Suprapubic skin (tissue), 4 donors: ENCODE measurements at places on chromosomes 11 and 22. TPM values are rescaled to one million over a fixed set of nuclear protein-coding genes. Genes with fewer than 3 reads are reported as not detected.

Gene MAML2
- 44.4 TPM for total RNA-seq

Gene PGA5
- not detected for total RNA-seq

Gene RAB38
- total RNA-seq, result 27.8 TPM

- DNase-seq, result no peak
Observed at GRCh38 chr11:95095858-95096587, 6.4 kb downstream of the ENDOD1 start.

GRCh38 chr11:22389526-22390282 lies 51.5 kb downstream of the SLC17A6 start:
- DNase-seq, result no peak

GRCh38 chr22:25357132-25357455 lies 137.7 kb downstream of the CRYBB2 start:
- peak; percentile 50 for DNase-seq

DNA sequence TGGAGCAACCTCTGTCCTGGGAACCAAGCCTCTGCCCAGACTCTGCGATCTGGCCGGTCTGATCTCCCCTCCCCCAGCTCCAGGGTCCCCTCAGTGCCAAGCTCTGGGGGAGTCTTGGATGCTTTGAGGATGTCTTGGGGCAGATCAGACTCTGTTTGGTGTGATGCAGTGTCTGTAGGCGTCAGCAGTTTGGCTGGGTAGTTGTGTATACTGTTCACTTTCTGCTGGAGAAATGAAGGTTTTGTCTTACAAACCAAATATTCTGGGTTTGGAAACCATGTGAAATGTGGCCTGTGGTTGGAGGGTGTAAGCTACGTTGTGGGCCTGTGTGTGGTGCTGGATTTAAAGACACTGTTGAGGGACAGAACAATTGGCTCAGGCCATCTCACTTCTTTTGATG lies 4.6 kb downstream of the INSC start:
- DNase-seq, result no peak

GRCh38 chr11:106473089-106473722 lies 395.7 kb downstream of the AASDHPPT start:
- DNase-seq, result no peak

DNA sequence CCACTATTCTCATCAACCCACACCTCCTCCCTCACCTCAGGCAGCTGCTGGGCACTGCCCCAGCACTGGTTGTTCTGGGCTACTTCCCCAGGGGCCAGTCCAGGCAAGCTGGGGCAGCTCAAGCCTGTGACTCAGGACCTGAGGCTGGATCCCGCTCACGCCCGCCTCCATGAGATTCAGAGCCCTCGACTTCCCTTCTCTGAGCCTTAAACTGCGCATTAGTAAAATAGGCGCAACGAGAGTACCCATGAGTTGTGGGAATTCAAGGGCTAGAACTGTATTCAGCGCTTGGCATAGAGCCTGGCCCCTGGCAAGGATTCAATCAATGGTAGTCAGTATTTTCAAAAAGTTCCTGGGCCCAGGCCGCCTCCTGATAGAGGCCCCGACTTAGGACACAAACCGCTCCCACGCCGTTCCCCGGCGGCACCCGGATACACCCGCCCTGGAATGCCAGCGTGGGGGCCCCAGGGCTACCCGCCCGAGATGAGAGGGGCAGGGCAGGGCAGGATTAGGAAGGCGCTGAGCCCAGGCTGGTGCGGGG lies 723 bp upstream of the CD82 start:
- peak; percentile 92 for DNase-seq

DNA sequence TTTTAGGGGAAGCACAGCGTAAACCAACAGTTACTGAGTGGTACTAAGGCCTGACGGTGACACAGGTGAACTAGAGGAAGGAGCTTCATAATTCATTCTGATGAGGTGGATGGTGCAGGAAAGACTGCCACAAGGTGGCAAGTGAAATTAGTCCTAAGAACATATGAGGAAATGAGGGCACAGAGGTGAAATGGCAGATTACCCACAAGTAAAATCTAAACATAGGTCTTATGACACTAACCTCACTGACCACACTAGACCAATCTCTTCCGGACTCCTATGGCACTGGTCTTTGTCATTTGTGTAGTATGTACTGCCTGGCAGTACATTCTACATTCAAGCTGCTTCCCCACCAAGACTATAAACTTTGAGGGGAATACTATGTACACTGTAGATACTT lies 20.2 kb downstream of the GAB2 start:
- no peak for DNase-seq

DNA sequence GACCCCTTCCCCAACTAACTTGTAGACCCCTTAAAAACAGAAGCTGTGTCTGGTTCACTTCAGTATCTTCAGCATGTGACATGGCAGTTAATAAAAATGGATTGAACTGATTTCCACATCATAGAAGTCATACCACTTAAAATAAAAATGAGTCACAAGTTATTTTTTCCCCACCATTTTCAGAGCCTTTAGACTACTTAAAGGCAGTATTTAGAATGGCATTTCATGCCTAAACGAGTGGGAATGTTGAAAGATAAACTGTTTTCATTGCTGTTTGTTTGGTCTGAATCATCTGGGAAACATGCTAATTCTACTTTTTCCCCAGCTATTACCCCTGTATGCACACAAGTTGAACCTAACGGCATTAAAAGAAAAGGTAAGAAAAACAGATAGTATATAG lies 324.0 kb downstream of the RAB38 start:
- no peak for DNase-seq

DNA sequence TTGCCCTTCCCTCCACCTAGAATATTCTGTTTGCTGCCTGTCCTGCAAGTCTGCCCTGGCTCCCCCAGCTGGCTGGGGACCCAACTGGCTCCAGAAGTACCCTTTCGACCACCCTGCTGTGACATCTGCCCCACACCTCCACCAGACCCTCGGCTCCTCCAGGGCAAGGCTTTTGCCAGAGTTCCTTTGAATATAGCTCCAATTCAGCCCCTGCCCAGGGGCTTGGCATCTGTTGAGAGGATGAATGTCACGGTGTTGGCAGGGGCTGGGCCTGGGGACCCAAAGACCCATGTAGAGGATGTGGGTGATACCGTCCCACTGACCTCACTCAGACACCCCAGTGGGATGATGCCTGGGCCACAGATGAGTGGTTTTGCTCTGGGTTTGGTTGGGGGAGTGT lies 4.0 kb downstream of the NLRP6 start:
- no peak for DNase-seq

GRCh38 chr11:116788975-116789374 lies 1.2 kb upstream of the ZPR1 start:
- no peak for DNase-seq

DNA sequence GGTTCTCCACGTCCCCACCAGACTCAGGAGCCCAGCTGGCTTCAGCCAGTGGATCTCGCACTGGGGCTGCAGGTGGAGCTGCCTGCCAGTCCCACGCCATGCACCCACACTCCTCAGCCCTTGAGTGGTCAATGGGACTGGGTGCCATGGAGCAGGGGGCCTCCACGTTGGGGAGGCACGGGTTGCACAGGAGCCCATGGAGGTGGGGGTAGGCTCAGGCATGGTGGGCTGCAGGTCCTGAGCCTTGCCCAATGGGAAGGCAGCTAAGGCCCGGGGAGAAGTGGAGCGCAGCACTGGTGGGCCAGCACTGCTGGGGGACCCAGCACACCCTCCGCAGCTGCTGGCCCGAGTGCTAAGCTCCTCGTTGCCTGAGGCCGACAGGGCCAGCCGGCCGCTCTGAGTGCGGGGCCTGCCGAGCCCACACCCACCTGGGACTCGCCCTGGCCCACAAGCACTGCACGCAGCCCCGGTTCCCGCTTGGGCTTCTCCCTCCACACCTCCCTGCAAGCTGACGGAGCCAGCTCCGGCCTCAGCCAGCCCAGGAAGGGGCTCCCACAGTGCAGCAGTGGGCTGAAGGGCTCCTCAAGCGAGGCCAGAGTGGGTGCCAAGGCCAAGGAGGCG lies 258.5 kb upstream of the PDGFD start:
- DNase-seq, result no peak

DNA sequence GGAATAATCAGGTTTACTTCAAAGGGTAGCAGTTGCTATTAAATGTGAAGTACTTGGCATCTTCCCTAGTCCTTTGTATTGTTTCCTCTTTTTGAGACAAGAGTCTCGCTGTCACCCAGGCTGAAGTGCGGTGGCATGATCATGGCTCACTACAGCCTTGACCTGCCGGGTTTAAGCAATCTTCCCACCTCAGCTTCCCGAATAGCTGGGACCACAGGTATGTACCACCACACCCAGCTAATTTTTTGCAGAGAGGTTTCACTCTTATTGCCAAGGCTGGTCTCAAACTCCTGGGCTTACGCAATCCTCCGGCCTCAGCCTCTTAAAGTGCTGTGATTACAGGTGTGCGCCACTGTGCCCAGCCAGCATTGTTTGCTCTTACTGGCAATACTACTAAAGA lies 36.2 kb upstream of the RAPSN start:
- DNase-seq, result no peak

DNA sequence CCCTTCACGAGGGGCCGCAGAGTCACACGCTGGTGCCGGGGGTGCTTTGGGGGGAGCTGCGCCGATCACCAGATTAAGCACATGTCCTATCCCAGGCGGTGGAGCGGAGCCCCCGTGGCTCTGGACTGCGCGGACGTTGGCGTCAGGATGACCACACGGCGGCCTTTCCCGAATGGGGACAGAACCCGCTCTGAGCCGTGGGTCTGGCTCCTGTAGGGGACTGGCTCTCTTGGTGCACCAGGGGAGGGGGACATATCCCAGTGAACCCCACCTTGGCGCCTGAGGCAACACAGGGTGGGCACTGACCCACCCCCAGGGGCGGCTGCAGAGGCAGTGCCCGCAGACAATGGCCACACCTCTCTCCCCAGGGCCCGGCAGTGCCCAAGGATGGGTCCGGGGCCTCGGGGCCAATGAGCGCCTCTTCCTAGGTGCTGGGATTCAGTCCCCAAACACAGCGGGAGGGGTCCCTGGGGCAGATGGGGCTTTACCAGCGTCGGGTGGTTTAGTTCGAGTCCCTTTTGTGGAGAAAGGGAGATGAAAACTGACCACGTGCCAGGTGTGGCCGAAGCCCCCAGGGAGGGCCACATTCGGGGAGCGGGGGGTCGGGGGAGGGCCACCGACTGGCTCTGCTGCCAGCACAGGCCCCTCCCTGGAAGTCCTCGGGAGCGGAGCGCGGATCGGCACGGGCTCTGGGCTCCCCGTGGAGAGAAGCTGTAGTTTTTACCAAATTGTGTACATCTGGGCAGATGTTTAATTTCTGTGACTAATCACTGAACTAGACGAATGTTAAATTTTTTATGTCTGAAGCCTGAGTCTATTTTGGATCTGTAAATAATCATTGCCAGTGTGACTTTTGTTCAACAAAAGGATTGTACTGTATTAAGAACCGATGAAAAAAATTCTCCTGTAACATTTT lies 58.9 kb downstream of the GRAMD4 start:
- DNase-seq, result no peak

GRCh38 chr22:30665786-30666185 lies 1.9 kb downstream of the DUSP18 start:
- no peak for DNase-seq

DNA sequence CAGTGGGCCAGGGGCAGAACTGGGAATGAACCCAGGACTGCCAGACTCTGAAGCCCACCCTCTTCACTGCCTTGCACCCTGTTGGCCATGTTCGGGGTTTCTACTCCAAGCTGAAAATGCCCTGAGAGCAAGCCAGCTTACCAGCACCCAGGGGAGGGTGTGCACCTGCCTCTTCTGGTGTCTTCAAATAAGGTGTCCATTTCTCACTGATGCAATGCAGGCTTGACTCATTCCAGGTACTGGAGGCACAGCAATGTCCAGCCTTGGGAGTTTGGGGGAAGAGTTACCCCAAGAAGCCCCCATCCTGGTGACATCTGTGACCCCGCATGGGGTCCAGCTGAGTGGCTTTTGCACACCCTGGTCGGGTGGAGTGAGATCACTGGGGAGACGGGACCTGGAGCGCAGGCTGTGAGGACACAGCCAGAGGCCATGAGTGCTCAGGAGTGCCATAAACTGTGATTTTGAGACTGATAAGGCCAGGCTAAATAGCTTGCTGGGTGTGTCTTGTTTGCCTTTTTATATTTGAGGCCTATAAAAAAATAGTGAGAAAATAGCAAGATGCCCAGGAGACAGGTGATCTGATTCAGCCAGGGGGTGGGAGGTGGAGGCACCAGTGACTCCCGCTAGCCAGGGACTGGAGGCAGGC lies 4.6 kb upstream of the CERK start:
- no peak for DNase-seq

DNA sequence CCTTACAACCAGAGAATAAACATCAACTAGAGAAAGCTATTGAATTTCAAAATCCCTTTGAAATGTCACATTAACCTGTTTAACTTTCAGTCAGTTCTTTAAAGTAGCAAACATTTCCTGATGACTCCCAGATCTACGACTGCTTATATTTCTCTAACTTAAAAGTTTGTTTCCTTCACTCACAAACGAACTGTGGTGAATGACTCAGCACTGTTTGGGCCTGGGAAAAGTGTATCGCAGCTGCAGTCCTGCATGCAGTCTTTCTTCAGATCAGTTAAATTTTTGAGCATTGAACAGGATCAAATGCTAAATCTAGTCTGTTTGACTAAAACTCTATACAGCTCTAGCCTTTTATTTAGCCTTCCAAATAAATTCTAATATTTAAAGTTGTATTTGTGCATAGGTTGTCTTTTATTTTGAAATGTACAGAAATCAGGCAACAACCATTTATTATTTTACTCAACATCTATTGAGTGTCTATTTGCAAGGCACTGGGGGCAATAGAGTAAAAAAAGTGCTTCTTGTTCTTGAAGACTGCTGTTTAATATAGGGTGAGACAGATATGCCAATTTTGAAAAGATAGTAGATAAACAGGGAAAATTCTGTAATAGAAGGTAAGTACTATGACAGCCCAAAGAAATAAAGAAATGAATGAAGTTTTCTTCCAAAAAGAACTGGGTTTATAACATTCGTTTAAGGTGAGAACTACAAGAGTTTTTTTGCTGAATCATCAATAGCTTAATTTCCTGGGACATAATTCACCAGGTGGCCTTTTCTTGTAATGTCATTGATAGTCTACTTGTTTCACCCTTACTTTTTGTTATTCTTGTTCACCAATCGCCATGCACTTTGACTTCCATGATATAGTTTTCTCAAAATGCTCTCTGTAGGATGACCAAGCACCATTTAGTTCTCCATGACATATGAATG lies 235.4 kb downstream of the METTL15 start:
- no peak for DNase-seq

GRCh38 chr11:75004215-75004614 lies 15.5 kb downstream of the NEU3 start:
- no peak for DNase-seq

DNA sequence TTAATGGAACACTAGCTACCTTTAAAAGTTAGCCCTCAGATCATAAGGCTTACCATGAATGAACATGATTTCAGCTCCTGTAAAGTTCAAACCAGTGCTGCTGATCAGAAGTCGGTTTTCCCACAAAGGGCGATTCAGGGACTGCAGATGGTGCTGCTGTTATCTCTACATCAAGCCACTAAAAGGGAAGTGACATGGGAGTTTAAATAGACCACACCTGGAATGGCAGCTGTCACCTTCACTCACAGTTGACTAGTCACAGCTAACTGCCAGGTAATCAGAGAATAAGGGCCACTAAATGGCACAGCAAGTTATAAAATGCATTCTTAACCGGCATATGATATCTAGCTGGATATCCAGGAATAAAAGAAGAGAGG lies 581.1 kb upstream of the ARHGAP42 start:
- no peak for DNase-seq
